Activated CD4-positive, CD25-positive, alpha-beta regulatory T cell (primary cell): ENCODE measurements at places on chromosomes 5 and 9.

DNA sequence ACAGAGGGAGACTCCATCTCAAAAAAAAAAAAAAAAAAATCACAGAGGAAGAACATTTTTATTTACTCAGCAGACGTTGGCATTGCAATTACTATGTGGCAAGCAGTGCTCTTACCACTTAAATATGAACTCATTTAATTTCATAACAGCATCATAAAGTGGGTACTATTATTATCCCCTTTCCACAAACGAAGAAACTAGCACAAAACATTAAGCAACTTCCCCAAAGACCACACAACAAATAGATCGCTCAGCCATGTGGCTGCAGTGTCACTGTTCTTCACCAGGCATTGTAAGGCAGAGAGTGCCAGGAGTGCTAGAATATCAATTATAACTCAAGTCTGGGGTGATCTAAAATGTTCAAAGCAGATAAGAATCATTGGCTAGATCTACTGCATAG lies 69.8 kb upstream of the PLPP6 start:
- DNase-seq = no peak

DNA sequence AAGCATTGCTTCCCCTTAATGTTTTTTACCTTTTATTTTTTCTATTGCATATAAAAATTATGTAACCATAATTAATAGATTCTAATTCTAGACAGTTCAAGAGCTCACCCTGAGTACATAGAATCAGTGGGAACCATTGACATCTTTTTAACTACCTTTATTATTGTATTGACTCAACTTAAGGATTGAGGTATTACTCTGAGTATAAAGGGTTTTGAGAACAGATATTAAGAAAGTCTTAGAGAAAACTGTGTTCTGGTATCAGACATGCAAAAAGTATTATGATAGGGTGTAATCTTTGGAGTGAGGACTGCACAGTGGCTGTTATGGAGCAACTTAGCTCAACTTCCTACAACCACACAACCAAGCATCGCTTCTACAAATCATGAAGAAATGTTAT lies 8.9 kb downstream of the SPEF2 start:
- no peak for DNase-seq

GRCh38 chr5:160039810-160040470 lies 31.0 kb downstream of the TTC1 start:
- DNase-seq = no peak

DNA sequence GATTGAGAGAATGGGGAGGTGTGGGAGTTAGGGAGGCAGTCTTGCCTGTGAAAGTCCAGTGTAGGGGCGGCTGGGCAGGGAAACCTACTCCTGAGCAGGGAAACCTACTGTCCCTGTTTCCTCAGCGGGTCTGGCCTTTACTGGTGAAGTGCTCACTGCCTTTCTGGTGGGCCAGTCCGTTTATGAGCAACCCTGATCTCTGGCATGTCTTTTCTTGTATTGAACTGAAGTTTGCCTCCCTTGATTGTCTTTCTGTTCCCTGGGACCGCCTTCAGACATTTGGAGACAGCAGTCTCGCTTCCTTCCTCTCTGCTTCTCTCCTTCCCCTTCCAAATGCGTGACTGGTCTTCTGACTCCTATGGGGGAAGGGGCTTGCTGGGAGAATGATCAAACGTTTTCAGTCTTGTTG lies 2.9 kb downstream of the SNX18 start:
- no peak for DNase-seq

DNA sequence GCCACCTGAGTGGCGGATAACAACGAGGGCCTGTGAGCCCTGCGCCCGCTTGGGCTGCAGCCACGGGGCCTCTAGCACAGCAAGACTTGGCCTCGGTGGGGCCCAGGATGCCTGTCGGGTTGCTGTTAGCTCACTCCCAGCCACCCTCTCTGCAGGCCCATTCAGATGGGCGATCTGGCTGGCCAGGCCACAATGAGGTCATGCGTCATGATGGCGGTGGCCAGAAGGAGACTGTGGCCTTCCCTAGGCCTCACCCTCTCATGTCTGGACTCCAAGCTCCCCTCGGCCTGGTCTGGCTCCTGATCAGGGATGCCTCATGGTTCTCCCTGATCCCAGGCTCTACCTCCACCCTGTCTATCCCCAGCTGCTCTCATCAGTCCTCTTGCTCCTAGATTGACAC lies 19.0 kb upstream of the TCOF1 start:
- no peak for DNase-seq

DNA sequence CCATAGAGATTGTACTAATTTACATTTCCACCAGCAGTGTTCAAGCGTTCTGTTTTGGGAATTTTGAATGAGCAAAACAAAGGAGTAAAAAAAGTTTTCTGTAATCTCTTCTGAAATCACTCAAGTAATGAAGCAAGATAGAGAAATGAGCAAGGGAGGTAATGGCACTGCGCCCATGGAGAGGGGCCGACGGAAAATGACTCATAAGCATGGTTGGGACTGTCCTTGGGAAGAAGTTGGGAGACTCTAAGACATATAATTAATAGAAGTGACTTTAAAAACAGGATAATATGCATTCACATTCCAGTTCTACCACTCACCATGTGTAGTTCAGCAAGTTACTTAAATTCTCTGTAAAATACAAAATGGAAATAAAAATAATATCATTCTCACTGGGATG lies 62.5 kb upstream of the C5orf46 start:
- no peak for DNase-seq

- no peak for DNase-seq
Measured at GRCh38 chr5:142717582-142718215, 31.8 kb upstream of the FGF1 start.

GRCh38 chr9:72415163-72415562 lies 50.2 kb upstream of the ZFAND5 start:
- DNase-seq = no peak

- no peak for DNase-seq
Measured at GRCh38 chr5:58016358-58016757, 443.5 kb downstream of the PLK2 start.

- DNase-seq = no peak
Measured at GRCh38 chr5:68288707-68289134, 73.2 kb downstream of the PIK3R1 start.

DNA sequence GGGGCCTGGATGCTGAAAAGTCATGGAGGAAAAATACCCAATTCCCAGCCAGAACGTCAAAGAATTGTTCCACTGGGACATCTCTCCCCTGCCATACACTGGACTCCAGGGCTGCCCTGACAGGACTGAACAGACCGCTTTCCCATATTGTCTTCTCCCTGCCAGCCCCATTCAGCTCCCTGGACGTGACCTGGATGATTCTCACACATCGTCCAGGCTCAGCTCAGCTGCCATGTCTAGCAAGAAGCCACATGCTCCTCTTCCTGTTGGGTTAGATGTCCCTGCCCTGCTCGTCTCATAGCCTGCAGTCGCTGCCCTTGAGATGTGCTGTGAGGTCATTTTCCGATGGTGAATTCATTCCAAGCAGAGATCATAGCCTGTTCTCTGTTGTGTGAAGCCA lies 37.4 kb downstream of the FOXI1 start:
- no peak for DNase-seq

DNA sequence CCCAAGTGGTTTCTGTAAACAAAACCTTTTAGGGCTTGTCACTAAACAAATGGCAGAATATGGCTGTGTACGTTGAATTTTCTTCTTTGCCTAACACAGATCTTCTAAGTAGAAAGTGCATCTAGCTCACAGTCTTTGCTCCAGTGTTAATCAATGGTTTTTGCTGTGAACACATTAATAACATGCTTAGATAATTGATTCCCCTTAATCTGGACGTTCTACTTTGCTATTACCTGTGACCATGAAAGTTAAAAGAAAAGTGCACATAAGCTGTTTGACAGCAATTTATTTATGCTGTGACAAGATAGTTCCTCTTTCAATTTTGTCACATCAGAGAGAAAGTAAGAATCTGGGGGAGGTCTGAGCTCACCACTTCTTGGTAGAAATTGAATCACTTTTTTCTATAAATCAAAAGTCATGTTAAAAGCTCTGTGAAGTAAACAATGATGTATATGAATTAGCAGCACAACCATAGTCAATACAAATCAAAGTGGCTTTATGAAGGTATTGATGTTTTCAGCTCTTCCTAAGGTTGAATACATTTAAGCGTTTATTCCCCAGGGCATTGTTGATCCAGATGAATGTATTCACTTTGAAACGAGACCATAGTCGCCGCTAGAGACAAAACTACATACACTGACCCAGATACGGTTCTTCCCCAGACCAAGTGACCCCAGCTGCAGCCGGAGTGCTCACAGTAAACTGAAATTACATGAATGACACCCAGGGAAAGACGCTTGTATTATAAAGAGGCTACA lies 174.6 kb upstream of the ZNF608 start:
- DNase-seq = no peak

- DNase-seq = no peak
Measured at GRCh38 chr5:38799556-38800377, 46.0 kb upstream of the OSMR start.

DNA sequence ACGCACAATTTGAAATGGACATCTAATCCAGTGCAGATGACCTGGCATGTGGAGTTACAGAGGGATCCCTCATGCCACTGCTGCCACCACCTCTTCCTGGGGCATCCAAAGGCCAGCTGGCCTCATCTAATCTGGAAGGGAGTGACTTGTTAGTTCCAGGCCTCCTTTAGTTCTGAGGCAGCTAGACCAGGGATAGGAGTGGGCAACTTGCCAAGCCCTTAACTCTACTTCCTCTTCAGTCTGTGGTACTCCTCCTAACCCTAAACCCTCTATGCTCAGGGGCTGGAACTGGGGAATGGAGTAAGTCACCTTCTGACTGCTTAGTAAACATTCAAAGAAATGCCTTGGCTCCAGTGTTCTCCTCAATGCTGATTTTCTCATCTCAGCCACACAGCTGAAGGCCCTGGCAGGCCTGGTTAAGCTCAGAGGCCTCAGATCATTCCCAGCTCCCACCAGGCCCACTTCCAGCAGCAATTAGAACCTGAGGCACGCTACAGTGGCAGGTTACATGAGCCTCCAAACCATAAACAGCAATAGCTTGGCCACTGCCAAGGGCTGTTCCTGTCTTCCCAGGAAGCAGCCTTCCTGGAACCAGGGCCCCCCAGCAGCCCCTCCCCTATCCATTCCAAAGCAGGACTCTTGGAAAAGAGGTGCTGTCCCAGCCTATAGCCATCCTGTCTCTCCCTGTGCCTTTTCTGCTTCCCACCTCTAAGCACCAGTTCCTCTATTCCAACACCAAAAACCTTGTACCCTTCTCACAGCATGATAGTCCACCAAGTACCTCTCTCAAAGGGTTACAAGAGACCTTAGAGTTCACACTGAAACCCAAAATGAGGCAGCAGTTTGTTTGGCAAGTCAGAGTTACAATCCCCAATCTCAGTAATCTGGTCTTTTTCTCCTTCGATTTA lies 2.0 kb downstream of the EIF4EBP3 start:
- DNase-seq = no peak

DNA sequence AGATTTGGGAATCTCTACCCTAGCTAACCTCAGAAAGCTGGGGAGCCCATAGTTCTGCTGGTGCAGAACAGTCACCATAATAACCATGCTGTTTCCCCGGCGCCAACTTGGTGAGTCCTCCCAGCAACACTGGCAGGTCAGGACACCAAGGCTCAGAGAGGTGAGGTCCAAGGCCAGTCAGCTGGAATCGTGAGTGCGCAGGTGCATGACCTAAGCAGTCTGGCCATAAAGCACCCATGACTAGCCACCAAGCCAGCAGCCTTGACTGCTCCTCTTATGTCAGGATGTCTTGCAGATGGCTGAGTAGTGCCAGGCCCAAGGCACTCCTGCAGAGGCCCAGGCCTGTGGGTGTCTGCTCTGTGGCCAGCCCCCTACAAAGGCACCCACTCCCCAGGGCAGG lies 2.6 kb downstream of the RNF44 start:
- no peak for DNase-seq

DNA sequence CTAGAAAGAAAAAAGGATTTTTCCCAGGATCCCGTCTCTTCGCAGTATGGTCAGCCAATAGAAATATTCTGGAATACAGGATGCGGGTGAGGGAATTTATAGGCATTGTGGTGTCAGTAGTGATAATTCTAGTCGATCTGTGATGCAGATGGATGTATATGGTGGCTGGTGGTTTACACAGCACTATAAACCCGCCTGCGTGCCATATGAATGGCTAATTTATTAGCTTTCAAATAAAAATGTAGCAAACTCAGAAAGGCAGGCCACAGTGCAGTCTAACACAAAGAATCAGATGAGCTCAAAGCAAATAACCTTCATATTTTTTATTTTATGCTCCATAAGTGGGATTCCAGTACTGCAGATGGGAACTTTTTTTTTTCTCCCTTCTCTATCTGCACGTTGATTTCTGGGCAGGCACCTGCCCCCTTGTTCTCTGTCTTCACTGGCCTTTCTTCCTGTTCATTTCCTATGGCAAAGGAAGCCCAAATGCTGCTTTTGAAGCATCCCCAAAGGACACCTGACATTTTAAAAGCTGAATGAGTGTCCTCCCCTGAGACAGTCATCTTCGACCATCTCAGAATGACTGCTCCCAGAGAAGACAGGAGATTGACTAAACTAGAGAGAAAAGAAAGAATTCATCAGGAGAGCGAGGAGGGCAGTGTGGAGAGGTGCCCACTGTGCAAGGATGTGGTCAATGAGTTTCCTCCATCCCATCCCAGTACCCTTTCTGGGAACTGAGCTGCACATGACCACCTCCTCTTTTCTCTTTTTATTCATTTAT lies 52.1 kb downstream of the SEMA6A start:
- DNase-seq = no peak

DNA sequence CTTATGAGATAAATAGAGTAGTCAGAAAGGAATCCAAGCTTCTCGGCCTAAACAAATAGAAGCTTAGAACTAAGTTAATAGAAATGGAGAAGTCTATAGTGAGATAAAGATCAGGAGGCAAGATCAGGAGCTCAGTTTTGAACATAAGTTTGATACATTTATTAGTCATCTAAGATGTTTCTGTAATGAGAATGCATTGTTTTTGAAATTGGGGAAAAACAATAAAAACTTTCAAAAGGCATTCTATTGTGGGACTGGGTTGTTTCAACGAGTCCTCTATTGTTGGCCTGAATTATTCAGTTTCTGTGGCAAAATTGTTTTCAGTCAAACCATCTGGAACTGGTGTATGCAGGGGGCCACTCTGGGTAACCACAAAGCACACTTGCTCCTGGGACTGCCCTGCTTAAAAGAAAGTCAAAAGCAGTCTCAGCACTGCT lies 181.0 kb upstream of the CLINT1 start:
- DNase-seq = no peak

- DNase-seq = no peak
Measured at GRCh38 chr9:105401651-105402050, 46.2 kb upstream of the FSD1L start.

GRCh38 chr9:135968083-135968476 lies 6.9 kb upstream of the UBAC1 start:
- no peak for DNase-seq

- DNase-seq = no peak
Measured at GRCh38 chr5:133687212-133688061, 75.1 kb upstream of the FSTL4 start.

- DNase-seq = no peak
Measured at GRCh38 chr5:78661691-78662090, 13.1 kb upstream of the LHFPL2 start.

GRCh38 chr9:100852088-100852487 lies 176.4 kb upstream of the PLPPR1 start:
- no peak for DNase-seq
